Cardiac fibroblast (primary cell): ENCODE measurements at places on chromosomes 3 and 15.

- DNase-seq: no peak
Observed at GRCh38 chr15:85120351-85121113, 138.9 kb downstream of the PDE8A start.

- peak; percentile 58 for DNase-seq
Observed at GRCh38 chr15:101162701-101163483, 89.0 kb downstream of the CHSY1 start.

DNA sequence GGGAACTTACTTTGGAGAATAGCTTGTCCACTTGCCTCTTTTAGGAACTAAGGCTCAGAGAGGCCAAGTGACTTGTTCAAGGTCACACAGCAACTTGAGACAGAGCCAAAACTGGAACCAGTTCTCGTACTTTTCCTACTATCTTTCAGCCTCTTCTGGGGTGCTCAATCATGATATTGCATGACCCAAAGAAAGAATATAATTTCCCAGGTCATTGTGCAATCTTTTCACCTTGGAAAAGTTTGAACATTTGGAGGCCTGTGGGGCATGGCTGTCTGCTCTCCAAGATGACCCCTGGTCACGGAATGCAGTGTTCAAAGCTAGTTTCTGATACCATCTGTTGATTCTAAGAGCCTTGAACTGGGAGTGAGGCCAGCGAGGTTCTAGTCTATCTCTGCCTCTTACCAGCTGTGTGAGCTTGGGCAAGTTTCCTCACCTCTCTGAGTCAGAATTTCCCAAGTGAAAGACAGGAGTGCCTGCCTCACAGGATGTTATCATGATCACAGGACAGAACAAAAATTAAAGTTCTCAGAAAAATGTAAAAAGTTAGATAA lies 89.7 kb downstream of the BDH1 start:
- DNase-seq: peak; percentile 59

GRCh38 chr3:187848401-187848800 lies 103.1 kb upstream of the BCL6 start:
- no peak for DNase-seq

- peak; percentile 62 for DNase-seq
Observed at GRCh38 chr15:25863111-25863967, at the start of gene ATP10A. Gene ATP10A (minus strand): TSS chr15:25863327. CDS start chr15:25863096, 231 bp downstream.

- DNase-seq: no peak
Observed at GRCh38 chr3:16482770-16483531, 30.5 kb downstream of the RFTN1 start.

GRCh38 chr15:48089702-48090101 lies 31.1 kb upstream of the SLC24A5 start:
- no peak for DNase-seq

DNA sequence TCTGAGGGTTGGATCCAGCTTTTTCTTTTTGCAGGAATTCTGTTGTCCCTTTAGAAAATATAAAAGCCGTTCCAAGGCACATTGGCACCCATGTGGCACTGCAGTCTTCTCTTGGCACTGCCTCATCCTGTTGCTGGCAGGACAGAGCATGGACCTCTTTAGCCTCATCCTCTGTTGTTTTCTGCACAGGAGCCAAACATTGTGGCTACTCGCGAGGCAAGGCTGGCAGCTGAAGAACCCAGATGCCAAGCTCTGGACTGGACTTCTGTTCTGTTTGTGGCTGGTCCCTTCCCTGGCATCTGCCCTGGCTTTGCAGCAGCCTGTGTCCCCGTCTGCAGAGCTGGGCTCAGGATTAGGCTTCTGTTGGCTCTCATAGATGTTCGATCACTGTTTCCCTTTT lies 224.7 kb upstream of the TBC1D5 start:
- no peak for DNase-seq

DNA sequence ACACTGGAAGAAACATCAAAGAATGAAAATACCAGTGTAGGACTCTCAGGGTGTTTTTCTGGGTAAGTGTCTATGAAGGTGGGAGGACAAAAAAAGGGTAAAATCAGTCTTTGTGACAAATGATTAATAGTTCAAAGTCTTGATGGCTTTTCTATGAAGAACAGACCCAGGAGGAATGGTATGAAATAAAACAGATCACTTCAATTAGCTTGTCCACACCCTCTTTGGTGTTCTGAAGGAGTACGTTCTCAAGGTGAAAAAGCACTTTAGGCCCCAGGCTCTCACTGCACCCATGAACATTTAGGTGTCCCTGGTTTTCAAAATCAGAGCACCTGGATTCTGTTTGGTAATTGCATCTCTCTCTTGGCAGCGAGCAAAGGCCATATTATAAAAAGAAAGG lies 383.6 kb upstream of the NR2F2 start:
- no peak for DNase-seq

DNA sequence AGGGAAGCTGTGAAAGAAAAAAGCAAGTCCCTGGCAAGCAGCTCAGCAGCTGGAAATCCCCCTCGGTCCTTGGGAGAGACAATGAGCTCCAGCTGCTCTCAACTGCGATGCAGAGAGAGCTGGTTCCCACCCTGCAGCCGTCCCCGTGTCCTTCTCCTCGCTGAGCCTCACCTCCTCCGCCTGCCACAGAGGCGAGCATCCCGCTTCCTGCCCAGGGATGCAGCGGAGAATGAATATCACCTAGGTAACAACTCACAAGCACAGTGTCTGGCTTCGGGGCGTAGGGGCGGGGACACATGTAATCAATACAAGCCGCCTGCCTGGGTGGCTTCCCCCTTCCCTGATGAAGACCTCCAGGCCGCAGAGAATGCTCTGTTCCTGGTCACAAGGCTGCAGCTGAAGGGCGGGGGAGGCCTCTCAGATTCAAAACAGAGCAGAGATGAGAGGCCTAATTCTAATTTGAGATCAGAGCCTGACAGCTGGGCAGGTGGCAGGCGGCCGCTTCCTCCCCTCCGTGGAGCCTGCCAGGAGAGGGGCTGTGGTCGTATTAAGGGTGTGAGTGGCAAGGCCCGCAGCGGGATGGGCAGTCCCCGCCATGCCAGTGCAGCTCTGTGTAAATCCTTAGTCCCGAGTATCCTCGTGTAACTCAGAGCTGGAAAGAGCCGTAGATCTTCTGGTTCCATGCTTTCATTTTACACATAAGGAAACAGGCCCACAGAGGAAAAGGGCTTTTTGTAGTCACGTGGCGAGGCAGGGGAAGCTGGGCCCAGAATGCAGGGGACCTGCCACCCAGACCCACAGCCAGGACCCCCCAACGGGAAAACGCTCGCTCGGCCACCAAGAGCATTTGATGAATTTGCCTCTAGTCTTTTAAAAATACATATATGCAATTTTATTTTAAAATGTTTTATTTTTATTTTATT lies 24.3 kb downstream of the ZDHHC19 start:
- DNase-seq: no peak

- DNase-seq: no peak
Observed at GRCh38 chr3:10935846-10936631, 56.5 kb upstream of the SLC6A1 start.

DNA sequence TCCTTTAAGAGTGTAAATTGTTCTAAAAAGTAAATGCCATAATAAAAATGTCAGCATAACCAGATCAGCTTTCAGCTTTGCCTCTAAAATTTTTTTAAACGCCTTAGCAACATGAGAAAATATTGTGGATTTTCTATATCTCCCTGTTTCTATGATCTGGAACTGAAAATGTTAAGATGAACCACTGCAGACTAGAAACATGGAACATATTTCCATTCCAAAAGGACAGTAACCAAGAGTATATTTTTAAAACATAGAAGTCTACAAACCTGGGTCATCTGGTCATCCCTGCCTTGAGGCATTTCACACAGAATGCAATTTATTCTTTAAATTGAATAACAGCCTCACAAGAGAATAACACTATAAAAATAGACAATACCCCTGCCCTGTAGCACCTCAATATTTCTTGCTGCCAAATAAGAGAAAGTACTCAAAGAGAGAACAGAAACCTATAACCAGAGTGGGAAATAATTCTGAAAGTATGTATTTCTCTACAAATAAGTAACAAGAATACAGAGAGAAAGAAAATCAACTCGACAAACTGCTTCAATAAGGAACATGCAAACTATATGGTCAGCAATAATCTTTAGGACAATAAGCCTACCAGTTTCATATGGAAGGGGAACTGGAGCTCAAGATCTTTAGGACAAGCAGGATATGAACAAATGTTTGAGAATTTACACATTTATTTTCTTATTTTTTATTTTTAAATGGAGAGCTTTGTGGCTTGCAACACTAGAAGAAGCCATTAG lies 949.0 kb downstream of the EPHA3 start:
- no peak for DNase-seq

GRCh38 chr3:77935418-77935817 lies 895.5 kb downstream of the ROBO2 start:
- DNase-seq: no peak

DNA sequence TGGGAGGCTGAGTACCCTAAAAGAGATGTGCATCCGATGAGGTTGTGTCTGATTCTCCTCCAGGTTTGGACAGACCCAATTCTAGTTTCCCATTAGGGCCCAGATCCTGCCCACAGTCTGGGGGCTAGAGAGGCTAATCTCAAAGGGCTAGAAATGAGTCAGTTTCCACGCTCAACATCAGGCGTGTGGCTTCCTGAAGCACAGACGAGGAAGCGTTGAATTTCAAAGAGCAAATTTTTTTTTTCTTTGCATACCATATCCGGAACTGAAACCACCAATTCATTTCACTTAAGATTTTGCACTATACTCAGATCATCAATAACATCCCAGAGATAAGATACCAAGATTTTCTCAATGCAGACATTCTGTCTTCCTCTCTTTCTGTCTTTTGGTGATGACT lies 173.8 kb upstream of the BCL6 start:
- DNase-seq: no peak

- DNase-seq: no peak
Observed at GRCh38 chr3:116661196-116661595, 48.4 kb upstream of the TUSC7 start.

GRCh38 chr3:50157827-50158529 lies 2.9 kb downstream of the SEMA3F start:
- peak; percentile 42 for DNase-seq

GRCh38 chr3:108130236-108130635 lies 39.4 kb upstream of the CD47 start:
- no peak for DNase-seq

- no peak for DNase-seq
Observed at GRCh38 chr3:49530701-49531100, 23.6 kb upstream of the BSN start.

- DNase-seq: peak; percentile 1
Observed at GRCh38 chr3:181564222-181564621, 147.5 kb upstream of the SOX2 start.

DNA sequence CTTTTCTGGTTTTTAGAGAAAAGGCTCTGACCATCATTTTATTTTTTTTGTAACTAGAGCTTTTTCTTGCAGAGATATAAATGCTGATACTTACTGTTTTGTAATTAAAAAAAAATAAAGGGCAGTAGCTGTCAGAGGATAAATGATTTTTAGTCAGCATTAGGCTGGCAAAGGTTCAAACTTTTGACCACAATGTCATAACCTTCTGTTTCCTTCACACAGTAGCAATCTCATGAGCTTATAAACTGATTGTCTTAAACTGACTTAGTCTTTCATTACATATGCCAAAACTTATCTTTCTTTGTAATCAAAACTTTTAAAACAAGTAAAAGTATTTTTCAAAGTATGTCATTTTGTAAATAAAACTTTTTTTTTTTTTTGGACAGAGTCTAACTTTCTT lies 841.9 kb downstream of the OTOL1 start:
- DNase-seq: peak; percentile 24

DNA sequence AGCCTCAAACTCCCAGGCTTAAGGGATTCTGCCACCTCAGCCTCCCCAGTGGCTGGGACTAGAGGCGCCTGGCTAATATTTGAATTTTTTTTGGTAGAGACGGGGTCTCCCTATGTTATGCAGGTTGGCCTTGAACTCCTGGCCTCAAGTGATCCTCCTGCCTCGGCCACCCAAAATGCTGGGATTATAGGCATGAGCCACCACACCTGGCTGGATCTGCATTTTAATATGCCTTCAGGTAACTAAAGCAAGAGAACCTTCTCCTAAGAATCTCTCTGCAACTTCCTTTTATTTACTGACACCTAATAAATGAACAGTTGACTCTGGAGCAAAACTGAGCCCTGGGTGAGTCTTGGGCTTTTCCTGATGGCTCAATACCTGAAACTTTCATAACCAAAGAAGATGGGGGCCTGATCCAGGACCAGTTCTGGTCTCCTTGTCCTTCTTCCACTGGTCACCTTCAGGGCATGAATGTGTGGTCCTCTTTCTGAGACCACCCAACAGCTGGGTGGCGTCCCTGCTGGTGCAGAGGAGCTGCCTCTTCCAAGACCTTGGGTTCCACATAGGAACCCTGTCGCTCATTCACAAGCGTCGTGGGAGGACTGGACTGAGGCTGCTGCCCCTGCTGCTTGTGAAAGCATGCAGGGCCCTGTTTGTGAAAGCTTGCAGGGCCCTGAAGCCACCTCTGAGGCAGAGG lies 28.2 kb downstream of the CCR9 start:
- DNase-seq: no peak

- DNase-seq: peak; percentile 33
Observed at GRCh38 chr3:58173669-58174398, 36.9 kb downstream of the DNASE1L3 start.

GRCh38 chr3:126835472-126836219 lies 131.6 kb downstream of the CHCHD6 start:
- peak; percentile 76 for DNase-seq

DNA sequence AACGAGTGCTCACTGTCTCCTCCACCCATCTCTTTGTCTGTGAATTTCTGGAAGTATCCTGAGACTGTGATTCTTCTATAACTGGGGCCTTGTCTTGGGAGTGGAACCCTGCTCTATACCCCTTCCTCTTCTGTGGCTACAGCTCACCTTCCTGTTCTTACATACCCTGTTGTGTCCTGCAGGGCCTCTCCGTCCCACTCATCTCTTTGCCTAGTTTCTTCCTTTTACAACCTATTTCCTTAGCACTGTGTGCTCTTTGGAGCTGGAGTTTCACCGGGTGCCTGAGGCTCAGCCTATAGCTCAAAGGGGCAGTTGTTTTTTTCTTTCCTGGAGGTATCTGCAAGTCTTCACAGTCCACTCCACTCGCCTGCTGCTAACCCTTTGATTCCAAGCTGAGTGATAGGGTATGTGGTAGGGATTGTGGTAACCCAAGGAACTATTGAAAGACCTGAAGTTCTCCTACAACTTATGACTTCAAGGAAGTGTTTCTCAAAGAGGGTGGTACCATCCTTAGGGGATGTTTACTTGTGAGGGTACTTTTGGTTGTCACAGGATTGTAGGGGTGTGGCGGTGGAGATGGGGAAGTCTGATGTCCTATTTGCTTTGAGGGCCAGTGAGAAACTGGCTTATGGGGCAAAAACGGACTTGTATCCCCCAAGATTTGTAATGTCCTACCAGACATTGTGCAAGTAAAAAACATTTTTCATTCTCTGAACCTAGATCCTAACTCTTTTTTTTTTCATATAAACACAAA lies 66.6 kb upstream of the ARL8B start:
- DNase-seq: no peak

GRCh38 chr15:47374222-47374621 lies 343.1 kb upstream of the SEMA6D start:
- DNase-seq: peak; percentile 65
